HEK293T (cell line): ENCODE measurements at places on chromosomes 12 and 14.

DNA sequence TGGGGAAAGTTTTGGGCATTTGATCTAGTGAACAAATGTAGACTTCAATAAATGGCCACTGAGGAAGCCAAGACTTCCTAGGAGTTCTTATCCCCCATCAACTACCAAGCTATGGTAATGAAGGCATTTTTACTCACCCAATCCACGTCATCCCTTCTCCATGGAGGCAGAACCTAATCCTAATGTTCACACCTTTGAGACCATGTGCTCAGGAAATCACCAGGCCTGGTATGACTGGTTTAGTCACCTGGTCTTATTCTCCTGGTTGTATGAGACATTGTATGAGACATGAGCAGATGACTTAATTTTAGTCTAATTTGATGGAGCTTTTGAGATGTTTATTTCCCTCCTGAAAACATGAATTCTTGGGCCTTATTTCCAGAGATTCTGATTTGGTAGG lies 88.6 kb downstream of the PAX9 start:
- DNase-seq: no peak

- DNase-seq: no peak
Measured at GRCh38 chr12:87120440-87120839, 864.2 kb upstream of the MGAT4C start.

GRCh38 chr12:132783917-132784531 lies 22.4 kb upstream of the ANKLE2 start:
- DNase-seq: no peak

GRCh38 chr14:81993432-81993831 lies 459.8 kb upstream of the SEL1L start:
- no peak for DNase-seq

DNA sequence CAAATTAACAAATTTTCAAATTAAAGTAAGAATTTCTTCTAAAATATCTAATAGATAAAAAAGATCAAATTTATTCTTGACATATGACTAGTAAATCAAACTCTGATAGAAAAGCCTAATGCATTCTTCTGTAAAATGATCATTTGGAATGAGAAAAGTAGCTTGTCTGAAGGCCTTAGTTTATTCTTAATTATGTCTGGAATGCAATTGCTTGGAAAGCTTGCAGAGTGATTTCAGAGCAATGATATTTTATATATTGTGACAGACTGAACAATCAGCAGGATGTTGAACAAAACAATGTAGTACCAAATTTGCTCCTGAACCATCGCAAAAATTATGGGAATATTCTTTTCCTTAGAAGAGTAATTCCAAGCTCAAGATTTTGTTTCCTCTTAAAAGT lies 789.6 kb upstream of the NOVA1 start:
- no peak for DNase-seq

- DNase-seq: no peak
Measured at GRCh38 chr12:59843260-59843843, 247.5 kb downstream of the SLC16A7 start.

DNA sequence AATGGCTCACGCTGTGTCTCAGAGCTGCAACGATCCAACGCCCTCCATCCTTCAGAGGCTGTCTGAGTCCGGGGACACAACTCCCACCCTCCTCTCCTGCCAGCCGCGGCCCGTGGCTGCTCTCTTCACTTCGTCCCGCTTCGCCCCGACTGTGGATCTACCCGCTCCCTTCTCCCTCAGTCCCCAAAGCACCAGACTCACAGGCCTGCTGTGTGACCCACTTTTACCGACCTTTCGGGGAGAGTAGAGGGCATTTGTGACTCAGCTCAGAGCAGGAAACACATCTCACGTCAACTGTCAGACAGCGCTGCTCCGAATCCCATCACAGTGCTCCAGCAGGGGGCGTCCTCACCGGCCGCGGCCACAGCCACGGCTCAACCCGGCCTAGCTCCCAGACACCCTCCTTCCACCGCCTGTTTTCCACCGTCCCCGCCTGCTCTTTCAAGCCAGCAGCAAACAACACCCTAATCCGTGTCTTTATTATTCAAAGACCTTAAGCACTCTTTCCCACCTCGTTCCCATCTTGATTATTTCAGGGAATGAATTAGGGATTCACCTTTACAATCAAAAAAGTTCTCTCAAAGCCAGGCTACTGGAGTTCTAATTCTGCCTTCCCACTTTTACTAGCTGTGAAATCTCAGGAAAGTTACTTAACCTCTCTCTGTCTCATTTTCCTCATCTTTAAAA lies 5.0 kb upstream of the AQP2 start:
- peak; percentile 92 for DNase-seq

DNA sequence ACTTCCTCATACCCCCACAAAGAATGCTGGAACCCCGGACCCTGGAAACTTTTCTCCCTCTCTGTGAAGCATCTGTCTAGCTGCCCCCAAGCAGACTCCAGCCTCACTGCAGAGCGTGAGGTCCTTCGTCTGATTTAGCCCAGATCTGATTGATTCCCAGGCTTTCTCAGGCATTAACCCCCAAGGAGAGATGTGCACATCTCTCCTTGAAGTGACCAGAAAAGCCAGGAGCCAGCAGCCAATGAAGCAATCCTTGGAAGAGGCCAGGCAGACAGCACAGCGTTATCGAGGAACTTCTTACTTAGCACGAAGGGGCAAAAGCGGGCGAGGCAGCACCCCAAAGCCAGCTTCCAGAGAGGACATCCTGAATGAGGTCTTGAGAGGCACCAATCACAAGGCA lies 100.7 kb downstream of the ZFP36L1 start:
- DNase-seq: no peak

DNA sequence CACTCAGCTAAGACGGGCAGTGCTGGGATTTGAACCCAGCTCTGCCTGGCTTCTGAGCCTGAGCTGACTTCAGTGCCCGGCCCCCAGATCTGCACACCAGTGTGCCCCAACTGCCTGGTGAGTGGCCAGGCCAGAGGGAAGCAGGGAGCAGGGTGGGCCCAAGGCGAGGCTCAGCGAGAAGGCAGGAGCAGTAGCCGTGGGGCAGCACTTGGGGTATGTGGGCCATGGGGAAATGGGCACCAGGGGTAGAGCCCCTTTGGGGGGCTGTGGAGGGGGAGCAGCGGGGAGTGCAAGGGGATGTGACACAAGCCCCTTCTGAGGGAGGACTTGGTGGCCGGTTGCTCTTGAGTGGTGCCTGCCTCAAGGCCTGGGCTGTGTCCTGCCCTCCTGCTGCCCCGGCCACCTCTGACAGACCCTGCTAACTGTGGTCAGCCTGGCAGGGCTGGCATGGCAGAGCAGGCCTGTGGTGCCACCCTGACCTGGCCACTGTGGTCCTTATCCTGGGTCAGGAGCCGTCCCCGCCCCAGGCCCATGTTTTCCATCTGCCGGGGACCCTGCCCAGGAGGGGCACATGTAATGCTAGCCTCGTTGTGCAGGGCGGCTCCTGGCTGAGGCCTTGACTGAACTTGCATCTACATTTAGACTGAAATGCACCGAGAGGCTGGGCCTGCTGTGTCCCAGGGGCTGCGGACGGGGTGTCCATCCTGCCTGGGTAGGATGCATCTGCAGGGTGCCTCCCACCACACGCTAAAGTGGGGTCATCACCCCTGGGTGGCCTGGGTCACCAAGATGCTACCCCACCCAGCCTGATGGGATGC lies 90.5 kb downstream of the KIF26A start:
- no peak for DNase-seq

GRCh38 chr14:93956514-93957332 lies 19.6 kb downstream of the ASB2 start:
- no peak for DNase-seq

DNA sequence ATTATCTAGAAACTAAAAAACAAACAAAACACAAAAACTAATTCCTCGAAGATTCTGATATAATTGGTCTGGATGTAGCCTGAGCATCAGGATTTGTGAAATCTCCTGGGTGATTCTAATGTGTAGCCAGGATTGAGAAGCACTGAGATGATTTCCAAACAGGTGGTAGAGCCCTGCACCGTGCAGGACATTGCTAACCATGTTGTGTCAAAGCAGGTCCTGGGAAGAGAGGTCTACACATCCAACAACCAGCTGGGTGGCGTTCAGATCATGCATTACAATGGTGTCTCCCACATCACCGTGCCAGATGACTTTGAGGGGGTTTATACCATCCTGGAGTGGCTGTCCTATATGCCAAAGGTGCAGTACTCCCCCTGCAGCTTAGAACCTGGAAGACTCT lies 56.3 kb downstream of the FOXN4 start:
- DNase-seq: no peak

- no peak for DNase-seq
Measured at GRCh38 chr12:118813778-118814357, 167.5 kb upstream of the SRRM4 start.

- no peak for DNase-seq
Measured at GRCh38 chr14:59046746-59047145, 141.7 kb upstream of the DAAM1 start.

- no peak for DNase-seq
Measured at GRCh38 chr12:105961821-105962671, 176.7 kb downstream of the NUAK1 start.

DNA sequence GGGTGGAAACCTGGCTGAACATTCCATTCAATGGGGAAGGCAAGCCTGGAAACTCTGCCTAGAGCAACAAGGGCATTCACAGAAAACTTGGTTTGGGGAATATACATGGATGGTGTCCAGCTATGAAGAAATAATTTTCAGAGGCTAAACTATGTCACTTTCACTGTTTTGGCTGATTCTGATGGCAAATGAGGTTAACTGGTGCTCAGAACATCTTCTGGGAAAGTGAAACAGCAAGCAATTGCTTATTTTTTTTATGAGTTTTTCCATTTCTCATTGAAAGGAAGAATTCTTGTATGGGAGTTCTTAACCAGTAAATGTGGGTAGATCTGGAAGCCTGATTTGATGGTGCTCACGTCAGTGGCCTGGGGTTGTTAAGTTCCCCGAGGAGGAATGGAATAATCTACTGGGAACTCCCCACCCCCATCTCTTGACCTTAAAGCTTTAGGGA lies 132.8 kb upstream of the BTG1 start:
- no peak for DNase-seq

DNA sequence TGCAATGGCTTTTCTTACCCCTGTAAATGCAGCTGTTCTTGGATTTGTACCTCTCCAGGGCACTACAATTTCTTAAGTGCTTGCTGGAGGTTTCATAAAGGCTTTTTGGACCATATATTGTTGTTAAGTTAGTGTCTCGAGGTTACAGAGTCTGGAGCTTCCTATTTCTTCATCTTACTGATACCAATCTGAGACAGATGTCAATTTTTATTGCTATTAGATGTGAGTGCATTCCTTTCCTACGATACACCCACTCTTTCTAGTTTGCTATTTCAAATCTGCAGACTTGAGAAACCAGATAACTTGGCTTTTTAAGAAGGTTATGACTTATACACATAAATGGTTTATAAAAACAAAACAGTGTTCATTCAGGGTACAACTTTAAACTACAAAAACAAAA lies 2.1 kb downstream of the NOXRED1 start:
- DNase-seq: no peak

DNA sequence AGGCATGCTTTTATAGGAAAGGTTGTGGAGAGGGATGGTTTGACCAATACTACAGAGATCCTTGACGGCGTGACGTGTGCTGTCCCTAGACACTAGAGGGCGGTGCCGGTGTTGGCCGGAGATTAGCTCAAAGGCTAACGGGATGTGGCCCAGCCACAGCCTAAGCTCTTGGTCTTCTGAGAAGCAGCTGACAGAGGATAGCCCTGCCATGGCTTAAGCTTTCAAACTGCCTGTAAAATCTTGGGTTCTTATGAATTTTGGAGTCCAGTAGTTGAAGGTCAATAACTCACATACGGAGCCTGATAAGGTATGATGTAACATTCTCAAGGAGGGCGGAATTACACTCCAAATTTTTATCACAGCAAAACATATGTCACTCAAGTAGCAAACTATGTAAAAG lies 515.7 kb upstream of the ATXN7L3B start:
- peak; percentile 55 for DNase-seq

DNA sequence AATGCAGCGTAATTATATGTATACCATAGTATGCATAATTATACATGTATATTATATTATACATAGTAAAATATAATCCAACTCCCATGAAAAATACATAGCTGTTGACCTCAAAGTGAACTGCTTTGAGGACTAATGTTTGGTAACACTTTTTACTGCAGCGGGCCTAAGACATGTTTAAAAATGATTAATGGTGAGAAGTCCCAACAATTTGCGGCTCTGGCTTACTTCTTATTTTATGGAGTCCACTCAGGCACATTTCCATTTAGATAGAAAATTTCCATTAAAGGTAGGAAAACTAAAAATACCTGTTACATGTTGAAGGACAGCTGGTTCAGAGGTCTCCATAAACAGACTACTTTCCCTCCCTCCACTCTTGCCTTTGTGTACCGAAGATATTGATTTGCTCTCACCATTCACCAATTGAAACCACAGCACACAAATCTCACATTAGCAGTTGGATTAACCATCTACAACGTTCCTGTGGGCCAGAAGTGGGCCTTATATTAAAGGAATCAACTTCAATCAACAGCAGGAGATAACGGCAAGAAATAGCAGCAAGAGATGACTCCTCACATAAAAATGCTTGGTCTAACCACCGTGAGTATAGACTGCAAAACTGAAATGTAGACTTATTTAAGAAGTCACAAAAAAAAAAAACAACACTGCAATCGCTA lies 14.1 kb upstream of the NT5DC3 start:
- no peak for DNase-seq

- DNase-seq: no peak
Measured at GRCh38 chr12:67794161-67794560, 145.6 kb downstream of the DYRK2 start.

GRCh38 chr12:57756406-57757341 lies 1.8 kb downstream of the MARCHF9 start:
- DNase-seq: peak; percentile 78

- no peak for DNase-seq
Measured at GRCh38 chr12:12925388-12925787, 26.6 kb downstream of the GPRC5D start.

GRCh38 chr14:30015489-30015888 lies 87.8 kb upstream of the PRKD1 start:
- DNase-seq: no peak

DNA sequence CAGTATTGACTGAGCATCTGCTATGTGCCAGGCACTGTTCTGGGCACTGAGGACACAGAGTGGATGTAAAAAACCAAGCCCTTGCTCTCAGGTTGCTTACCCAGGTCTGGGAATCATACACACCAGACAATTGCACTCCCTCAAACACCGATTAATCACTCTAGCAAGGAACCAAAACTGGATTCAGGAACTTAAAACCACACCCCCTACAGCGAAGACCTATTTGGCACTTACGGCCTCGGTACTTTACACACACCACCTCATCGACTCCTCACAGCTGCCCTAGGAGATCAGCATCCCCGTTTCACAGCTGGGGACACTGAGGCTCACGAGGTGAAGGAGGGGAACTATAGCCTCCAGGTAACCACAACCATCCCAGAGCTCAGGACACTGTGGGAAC lies 1.6 kb downstream of the GLTP start:
- no peak for DNase-seq

DNA sequence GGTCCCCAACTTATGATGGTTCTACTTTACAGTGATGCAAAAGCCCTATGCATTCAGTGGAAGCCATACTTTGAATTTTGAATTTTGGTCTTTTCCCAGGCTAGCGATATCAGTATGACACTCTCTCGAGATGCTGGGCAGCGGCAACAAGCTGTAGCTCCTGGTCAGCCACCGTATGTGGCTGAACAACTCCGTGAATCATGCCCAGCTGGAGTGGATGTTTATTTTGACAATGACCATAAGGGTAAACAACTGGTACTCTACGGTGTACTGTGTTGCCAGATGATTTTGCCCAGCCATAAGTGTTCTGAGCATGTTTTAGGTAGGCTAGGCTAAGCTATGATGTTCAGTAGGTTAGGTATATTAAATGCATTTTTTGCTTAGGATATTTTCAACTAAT lies 8.2 kb upstream of the ZNF410 start:
- DNase-seq: no peak
